B cell (primary cell): ENCODE measurements at places on chromosomes 7 and 10.

DNA sequence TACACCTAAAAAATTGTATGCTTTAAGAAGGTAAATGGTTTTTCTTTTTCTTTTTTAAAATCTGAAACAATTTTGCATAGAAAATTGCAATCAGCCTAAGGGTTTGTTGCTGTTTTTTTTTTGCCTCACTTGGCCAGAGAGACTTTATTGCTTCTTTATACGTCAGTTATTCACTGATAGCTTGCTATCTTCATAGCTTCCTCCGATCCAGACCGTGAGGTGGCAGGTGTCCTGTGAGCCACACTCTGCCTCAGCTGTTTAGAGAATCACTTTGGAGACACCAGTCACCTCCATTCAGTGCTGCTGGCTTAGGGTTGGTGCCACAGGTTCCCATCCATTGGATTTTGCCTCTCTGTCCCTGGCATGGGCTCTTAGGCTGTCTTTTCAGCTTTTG, 68.0 kb downstream of the HHEX start:
- DNase-seq, result peak; percentile 59

DNA sequence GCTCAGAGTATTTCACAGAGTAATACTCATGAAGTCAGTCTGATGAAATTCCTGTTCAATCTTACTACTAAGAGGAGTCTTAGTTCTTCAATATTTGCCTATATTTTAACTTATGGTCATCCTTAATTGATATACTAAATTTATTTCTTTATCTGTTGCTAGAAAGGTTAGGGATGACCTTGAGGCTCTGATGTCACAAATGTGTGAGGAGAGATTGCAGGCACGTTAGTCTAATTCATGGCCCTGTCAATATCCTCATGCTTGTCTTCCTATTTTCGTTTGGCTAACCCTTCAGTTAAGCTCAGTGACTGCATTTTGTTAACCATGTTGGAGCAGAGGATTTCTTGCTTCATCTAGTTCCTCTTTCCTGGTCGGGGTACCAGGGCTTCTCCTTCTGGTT, 704.7 kb upstream of the COBL start:
- no peak for DNase-seq

GRCh38 chr10:48982584-48982983, 42.9 kb upstream of the LRRC18 start:
- no peak for DNase-seq

DNA sequence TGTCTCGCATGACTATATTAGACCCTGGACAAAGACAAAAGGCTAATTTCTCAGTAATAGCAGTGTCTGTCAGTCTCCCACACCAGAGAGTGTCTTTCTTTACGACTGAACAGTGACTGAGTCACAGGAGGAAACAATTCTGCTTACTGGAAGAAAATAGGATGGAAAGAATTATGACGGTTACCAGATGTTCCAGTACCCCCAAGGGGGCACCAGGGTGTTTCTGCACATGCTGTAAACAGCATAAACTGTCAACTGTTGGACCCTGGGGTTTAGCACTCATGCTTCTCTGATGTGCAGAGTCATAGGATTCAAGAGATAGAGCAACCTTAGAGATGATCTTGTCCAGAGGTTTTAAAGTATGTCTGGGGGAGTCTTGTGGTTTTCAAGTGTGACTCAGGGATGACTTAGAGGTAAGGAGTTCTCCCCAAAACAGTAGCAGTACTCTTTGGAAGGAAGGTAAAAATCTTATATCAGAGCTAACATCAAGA, 291.7 kb downstream of the THSD7A start:
- DNase-seq, result no peak

DNA sequence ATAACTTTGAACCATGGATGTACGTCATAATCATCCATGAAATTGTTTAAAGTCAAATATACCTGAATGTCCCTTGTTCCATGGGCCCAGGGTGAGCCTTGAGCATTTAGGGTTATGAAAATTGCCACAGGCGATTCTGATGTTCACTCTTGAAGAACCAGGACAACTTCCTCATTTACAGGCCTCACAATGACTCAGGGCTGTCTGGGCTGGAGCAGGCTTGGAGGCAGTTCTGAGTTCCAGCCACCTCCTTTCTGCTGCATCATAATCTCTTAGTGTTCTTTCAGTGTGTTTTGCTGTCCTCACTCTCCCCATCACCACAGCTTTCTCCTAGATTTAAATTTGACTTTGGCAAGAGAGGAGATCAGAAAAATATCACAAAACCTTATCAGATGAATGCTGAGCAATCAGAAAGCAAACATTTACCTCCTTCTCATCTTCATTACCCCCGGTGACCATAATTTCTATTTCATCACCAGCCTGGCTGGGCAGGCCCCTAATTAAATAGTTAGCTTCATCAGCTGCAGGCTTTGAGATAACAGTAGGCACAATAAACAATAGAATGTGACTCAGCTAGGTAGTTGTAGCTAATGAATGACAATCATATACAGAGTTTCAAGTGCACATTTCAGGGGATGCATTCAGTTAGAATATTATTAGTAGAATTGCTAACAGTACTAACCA, 571.0 kb downstream of the SH2D4B start:
- no peak for DNase-seq

GRCh38 chr10:82628373-82628772, 753.4 kb downstream of the NRG3 start:
- DNase-seq, result no peak

DNA sequence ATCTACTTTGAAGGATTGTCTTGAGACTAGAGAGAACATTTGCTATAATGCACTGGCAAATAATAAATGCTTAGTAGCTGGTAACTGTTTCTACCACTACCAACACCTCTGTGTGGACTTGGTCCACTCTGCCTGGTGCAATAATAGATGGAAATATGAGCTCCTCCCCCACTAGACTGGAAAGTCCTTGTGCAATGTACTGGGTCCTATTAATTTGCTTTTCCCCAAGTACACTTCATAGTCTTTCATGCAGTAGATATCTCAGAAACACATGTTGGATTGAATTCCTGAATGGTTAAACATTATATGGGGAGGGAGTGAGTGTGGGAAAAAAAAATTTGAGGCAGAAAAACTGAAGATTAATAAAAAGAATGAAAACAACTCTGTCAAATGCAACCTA, 119.3 kb downstream of the C10orf90 start:
- no peak for DNase-seq

DNA sequence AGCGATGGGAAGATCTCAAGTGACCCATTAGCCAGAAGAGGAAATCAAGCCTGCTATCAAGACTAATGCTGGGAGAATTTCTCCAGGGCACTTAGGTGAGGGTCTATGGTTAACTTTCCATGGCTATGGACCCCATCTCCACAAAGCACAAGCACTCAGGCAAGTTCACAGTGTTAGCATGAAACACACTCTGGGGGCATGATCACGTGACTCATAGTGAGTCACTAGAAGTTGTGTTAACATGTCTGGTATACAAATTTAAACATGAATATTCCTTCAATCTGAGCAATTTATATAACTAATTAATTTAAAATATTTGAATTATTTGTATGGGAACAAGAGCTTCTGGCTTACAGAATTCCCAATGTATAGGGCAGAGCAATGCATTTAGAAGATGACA, 131.8 kb downstream of the FAM204A start:
- no peak for DNase-seq

GRCh38 chr10:91410638-91411371, 661 bp downstream of the HECTD2 start:
- DNase-seq, result no peak

GRCh38 chr7:75980430-75981202, 13.8 kb downstream of the TMEM120A start:
- DNase-seq, result no peak
